Fibroblast of skin of right quadriceps (primary cell): ENCODE measurements at places on chromosomes 3 and 15.

- DNase-seq, result no peak
Measured at GRCh38 chr3:159856590-159857104, 132.0 kb upstream of the IL12A start.

DNA sequence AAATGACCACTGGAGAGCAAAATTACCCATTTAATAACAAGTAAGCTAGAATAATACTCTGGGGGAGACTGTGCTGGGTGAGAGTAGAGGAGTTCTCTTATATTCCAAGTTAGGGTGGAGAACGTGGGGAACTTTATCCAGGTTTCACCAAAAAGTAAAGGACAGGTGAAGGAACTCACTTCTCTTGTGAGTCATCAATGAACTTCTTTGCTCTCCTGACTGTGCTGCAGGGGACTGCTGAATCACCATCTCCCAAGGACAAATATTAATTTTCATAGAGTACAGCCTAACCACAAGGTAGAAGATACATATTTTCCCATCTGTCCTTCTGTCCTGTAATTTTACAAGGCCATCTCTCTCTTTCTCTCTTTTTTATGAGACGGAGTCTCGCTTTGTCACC, 8.3 kb upstream of the PDCD6IP start:
- no peak for DNase-seq

- DNase-seq, result peak; percentile 76
Measured at GRCh38 chr3:55984626-55985025, 483.6 kb downstream of the ERC2 start.

DNA sequence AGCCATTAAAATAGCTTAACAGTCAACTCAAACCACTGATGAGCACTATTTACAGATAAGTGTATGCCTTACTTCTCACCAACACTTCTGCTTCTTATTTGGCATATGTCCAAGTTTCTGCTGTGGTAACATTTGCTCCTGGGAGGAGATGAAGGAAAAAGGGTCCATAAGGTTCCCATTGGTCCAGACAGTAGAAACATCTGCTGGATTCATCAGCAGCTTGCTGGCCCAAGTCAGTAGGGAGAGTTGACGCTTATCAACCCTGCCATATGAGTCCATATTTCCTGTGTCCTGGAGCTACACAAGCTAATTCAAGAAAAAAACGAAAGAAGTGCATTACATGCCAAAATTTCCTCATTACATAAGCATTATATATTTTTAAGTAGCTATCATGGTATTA, 824.5 kb downstream of the CADM2 start:
- no peak for DNase-seq

DNA sequence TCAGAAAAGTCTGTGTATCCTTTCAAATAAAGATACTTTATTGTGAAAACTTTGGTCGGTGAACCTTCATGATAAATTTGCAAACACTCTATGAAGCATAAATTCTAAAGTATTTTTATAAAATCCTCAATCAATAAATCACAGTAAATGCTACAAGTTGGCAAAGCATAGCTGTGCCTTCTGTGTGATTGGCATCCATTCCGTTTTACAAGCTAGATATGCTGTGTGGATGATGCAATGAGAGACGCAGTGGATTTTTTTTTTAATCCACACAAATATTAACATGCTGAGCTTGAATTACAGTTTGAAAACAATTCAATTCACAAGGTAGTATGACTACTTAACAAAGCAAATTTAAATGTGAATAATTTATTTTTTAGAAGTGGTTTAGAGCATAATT, 937.2 kb downstream of the ZPLD1 start:
- DNase-seq, result no peak

- DNase-seq, result no peak
Measured at GRCh38 chr3:113507501-113508067, 7.4 kb downstream of the SPICE1 start.
